WTC11 (cell line): ENCODE measurements at places on chromosomes 5 and 9.

DNA sequence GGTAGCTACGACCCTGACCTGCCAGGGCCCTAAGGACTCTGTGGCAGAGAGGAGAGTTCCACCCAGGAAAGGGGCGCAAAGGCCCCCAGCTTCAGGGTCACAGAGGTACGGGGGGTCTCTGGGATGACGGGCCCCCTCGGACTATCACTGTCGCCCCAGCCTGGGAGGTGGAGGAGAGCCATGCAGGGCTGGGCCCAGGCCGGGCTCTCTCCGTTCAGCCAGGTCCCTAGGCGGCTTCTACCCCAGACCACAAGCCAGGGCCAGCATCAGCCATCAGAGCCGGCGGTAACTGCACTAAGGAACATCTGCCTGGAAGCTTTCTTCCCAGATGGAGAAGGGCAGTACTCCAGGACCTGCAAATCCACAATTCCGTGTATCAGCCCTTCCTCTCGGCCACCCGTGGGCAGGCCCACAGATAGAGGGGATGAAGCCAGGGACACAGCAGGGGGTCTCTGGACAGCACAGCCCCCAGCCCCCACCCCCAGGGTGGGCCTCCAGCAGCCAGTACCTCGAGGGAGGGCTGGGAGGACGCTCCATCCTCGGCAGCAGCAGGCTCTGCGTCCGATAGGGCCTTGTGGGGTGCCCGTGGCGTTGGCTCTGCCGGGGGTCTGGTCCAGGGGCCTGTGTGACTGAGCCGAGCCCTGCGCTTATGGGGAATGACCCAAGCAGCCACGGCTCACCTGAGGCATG is 38.4 kb downstream of the NACC2 start:
- peak; percentile 16 for DNase-seq

- peak; percentile 25 for DNase-seq
These were observed 152.9 kb upstream of the IRX2 start for GRCh38 chr5:2904399-2904798.

DNA sequence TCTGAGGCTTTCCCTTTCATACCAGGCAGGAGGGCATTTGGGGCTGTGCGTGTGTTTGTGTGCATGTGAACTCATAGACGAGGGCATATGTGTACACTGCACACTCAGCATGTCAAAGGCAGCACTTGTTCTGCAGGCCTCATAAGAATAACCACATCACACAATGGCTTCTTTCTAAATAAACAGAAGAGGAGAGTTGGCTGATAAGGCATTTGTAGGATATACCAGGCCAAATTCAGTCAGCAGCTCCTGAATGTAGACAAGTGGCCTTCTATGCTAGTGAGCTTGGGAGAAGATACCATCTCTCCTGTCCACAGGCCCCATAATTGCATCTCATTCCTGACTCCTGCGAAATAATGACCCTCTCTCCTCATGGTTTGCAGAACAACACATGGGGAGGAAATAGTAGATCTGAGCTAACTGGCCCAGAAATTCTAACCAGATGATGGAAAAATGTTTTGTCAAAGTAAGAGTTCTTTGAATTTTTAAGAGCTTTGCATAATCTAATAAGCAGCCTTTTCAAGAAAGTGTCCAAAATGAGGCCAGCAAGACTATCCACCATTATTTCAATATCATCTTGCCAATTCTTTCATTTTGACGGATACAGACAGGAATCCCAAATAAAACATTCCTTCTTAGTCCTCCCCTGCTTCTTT is 60.5 kb upstream of the GAS1 start:
- no peak for DNase-seq

DNA sequence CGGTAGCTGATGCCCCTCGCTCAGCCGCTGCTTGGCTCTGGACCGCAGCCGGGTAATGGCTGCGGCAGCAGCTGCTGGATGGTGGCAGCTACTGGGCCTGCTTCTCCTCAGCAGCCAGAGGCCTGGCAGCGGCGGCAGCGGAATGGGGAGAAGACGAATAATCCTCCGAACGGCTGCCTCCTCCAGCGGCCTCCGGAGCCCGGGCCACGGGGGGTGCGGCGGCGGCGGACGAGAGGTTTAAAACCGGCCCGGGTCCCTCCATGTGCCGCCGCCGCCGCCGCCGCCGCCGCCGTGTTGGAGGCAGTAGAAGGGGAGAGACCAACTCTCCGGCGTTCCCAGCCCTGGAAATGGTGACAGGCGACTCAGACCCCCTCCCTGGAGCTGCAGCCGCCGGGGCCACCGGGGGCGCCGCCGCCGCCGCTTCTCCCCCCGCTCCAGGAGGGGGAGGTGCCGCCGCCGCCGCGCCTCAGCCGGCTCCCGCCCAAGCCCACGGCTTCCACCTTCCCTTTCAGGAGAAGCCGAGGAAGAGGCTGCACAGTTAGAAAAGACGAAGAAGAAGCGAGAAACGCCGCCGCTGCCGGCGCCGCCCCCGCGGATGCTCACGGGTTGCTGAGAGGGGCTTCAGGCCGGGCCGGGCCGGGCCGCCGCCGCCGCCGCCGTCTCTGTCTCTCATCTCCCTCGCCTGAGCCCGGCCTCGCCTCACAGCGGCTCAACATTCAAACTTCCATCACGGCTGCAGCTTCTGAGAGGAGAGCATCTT is 118.4 kb upstream of the PRSS3 start:
- peak; percentile 72 for DNase-seq

DNA sequence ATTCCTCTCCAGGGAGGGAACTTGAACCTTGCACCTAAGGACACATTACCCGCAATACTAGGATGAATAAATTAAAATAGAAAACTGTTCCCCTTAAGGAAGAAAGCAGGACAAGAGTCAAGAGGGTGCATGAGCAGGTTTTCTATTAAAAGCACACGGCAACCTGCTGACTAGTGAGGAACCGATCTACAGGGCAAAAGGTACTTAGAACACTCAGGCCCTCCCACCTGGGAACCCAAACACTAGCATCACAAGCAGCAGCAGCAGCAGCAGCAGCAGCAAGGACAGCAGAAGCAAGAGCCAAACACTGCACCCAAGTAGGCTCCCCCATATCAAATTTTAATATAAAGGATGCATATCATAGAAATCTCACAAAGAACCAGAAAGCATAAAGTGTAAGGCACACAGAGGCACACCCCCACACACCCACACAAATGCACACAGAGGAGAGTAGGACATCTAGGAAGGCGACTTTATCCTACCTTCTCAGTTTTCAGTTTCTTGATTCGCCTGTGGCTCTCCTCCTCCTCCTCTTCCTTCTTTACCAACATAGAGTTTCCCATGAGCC is 2.8 kb downstream of the ZNF608 start:
- DNase-seq = no peak

- no peak for DNase-seq
These were observed 107.4 kb downstream of the TMEM174 start for GRCh38 chr5:73280386-73280785.

GRCh38 chr9:2727966-2728613 is 10.8 kb downstream of the KCNV2 start:
- DNase-seq = no peak

- DNase-seq = no peak
These were observed 19.5 kb downstream of the IGIP start for GRCh38 chr5:140145256-140145655.

GRCh38 chr5:77864997-77865396 is 88.9 kb upstream of the TBCA start:
- no peak for DNase-seq

GRCh38 chr9:101758304-101758930 is 20.0 kb upstream of the GRIN3A start:
- DNase-seq = no peak

DNA sequence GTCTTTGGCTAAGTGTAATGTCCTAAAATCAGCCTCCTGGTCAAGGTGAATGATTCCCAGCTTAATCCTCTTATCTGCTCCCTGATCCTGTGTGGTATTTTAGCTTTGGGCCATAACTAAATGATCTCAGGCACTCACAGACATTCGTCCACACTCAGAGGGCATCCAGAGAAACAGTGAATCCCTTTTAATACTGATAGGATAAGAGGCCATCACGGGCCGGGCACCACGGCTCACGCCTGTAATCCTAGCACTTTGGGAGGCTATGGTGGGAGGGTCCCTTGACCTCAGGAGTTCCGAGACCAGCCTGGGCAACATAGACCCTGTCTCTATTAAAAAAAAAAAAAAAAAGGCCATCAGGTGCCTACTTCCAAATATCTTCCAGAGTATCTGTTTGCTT is 6.3 kb downstream of the PDCL start:
- DNase-seq = no peak

GRCh38 chr9:111969061-111969460 is 72.4 kb downstream of the UGCG start:
- DNase-seq = no peak

- DNase-seq = peak; percentile 71
These were observed 269.4 kb downstream of the CWC27 start for GRCh38 chr5:65037831-65038815.

GRCh38 chr9:4938496-4938895 is 46.6 kb upstream of the JAK2 start:
- DNase-seq = no peak

- no peak for DNase-seq
These were observed 4.8 kb downstream of the ADAMTS2 start for GRCh38 chr5:179340465-179340864.

GRCh38 chr5:103589357-103589756 is 26.8 kb upstream of the NUDT12 start:
- no peak for DNase-seq

- DNase-seq = no peak
These were observed 58.9 kb downstream of the PLPPR1 start for GRCh38 chr9:101087426-101087825.
